Smooth muscle cell of the pulmonary artery (primary cell): ENCODE measurements at places on chromosomes 1 and 21. TPM values are rescaled to one million over a fixed set of nuclear protein-coding genes. Genes with fewer than 3 reads are reported as not detected.

CCSAP gene
- total RNA-seq, result 7.6 and 9.3 TPM in 2 replicates

OXCT2 gene
- 1.3 and 1.8 TPM in 2 replicates for total RNA-seq

SHE gene
- total RNA-seq, result 0.07 TPM in 2 replicates

TRPM2 gene
- total RNA-seq, result under 0.01 TPM in 1 of 2 replicates, not detected in the other

CD53 gene
- total RNA-seq, result not detected in 2 replicates

WDR64 gene
- total RNA-seq, result not detected in 2 replicates

UBXN11 gene
- 3.1 and 3.8 TPM in 2 replicates for total RNA-seq

SYTL1 gene
- total RNA-seq, result 0.07 TPM in 2 replicates

HAPLN2 gene
- total RNA-seq, result not detected in 2 replicates

NHLH1 gene
- total RNA-seq, result 0.07 TPM in 2 replicates

LAMC2 gene
- total RNA-seq, result 3.4 and 192 TPM in 2 replicates

CELA2B gene
- total RNA-seq, result 0.59 TPM in 1 of 2 replicates, not detected in the other

CIART gene
- 6.0 and 6.6 TPM in 2 replicates for total RNA-seq

FAM163A gene
- under 0.01 TPM in 1 of 2 replicates, not detected in the other for total RNA-seq

SLAMF8 gene
- total RNA-seq, result not detected in 2 replicates

SPATA17 gene
- total RNA-seq, result 0.66 and 1.2 TPM in 2 replicates

AMY1B gene
- total RNA-seq, result not detected in 2 replicates

TMEM61 gene
- total RNA-seq, result not detected in 2 replicates

FAM3B gene
- total RNA-seq, result not detected in 2 replicates

MLLT11 gene
- total RNA-seq, result 4.5 and 8.2 TPM in 2 replicates

AMY1A gene
- not detected in 2 replicates for total RNA-seq

SH3BGR gene
- 5.3 and 6.0 TPM in 2 replicates for total RNA-seq

KRTAP19-5 gene
- total RNA-seq, result not detected in 2 replicates

LCE3E gene
- total RNA-seq, result not detected in 2 replicates

ACOT11 gene
- total RNA-seq, result 3.6 and 3.8 TPM in 2 replicates

GJA5 gene
- 2.9 and 38.4 TPM in 2 replicates for total RNA-seq

BSDC1 gene
- 68.2 and 68.3 TPM in 2 replicates for total RNA-seq

LRRC38 gene
- 0.07 TPM in 1 of 2 replicates, not detected in the other for total RNA-seq

NECTIN4 gene
- 0.07 and 0.13 TPM in 2 replicates for total RNA-seq

PDZK1IP1 gene
- total RNA-seq, result 0.26 and 2.0 TPM in 2 replicates

EDN2 gene
- not detected in 2 replicates for total RNA-seq

SUSD4 gene
- 0.17 TPM in 1 of 2 replicates, not detected in the other for total RNA-seq

CDK18 gene
- total RNA-seq, result 6.4 and 11.1 TPM in 2 replicates

LAD1 gene
- total RNA-seq, result 0.07 TPM in 1 of 2 replicates, not detected in the other

KCNJ9 gene
- total RNA-seq, result under 0.01 TPM in 1 of 2 replicates, not detected in the other

ZNF672 gene
- total RNA-seq, result 19.6 and 22.9 TPM in 2 replicates

SPRR1B gene
- total RNA-seq, result not detected in 2 replicates

LCE3D gene
- total RNA-seq, result not detected in 2 replicates

LDLRAD1 gene
- total RNA-seq, result not detected in 2 replicates

PRRX1 gene
- total RNA-seq, result 117 and 269 TPM in 2 replicates

DCDC2B gene
- not detected in 2 replicates for total RNA-seq

NEGR1 gene
- 15.7 and 36.2 TPM in 2 replicates for total RNA-seq

RPE65 gene
- not detected in 2 replicates for total RNA-seq

C1orf115 gene
- total RNA-seq, result 0.20 and 0.85 TPM in 2 replicates

RNU1-2 gene
- total RNA-seq, result under 0.01 TPM in 2 replicates

NBPF6 gene
- total RNA-seq, result 0.07 and 0.10 TPM in 2 replicates

CD101 gene
- total RNA-seq, result 0.36 and 0.59 TPM in 2 replicates

TTC22 gene
- not detected in 2 replicates for total RNA-seq

C1orf56 gene
- total RNA-seq, result 2.5 and 2.7 TPM in 2 replicates

PSEN2 gene
- total RNA-seq, result 14.8 and 24.8 TPM in 2 replicates

S100A12 gene
- not detected in 2 replicates for total RNA-seq

PTGS2 gene
- total RNA-seq, result 59.8 and 148 TPM in 2 replicates

YRDC gene
- 13.3 and 25.0 TPM in 2 replicates for total RNA-seq

KLHDC9 gene
- 0.98 and 1.2 TPM in 2 replicates for total RNA-seq

PLA2G2C gene
- not detected in 2 replicates for total RNA-seq

KRTAP21-2 gene
- not detected in 2 replicates for total RNA-seq

TAS1R1 gene
- total RNA-seq, result 0.20 and 0.46 TPM in 2 replicates
